ENCODE measurements at places on chromosomes 16 and 17.

- no peak for DNase-seq
Measured at GRCh38 chr16:53087101-53087500, 32.3 kb downstream of the CHD9 start.

DNA sequence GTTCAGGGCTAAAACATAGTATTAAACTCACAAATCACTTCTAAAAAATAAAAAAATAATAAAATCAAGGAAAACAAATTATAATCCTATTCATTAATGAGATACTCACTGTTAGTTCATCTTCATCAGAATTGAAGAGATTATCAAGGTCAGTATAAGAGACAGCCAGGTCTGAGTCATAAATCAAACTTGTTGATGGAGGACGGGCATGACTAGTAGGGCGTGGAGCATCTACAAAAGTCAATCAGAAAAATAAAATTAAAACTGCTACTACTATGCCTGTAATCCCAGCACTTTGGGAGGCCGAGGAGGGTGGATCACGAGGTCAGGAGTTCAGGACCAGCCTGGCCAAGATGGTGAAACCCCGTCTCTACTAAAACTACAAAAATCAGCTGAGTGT is 59.1 kb upstream of the INTS2 start:
- DNase-seq: no peak

GRCh38 chr16:13414154-13414553 is 505.8 kb upstream of the ERCC4 start:
- DNase-seq: no peak

DNA sequence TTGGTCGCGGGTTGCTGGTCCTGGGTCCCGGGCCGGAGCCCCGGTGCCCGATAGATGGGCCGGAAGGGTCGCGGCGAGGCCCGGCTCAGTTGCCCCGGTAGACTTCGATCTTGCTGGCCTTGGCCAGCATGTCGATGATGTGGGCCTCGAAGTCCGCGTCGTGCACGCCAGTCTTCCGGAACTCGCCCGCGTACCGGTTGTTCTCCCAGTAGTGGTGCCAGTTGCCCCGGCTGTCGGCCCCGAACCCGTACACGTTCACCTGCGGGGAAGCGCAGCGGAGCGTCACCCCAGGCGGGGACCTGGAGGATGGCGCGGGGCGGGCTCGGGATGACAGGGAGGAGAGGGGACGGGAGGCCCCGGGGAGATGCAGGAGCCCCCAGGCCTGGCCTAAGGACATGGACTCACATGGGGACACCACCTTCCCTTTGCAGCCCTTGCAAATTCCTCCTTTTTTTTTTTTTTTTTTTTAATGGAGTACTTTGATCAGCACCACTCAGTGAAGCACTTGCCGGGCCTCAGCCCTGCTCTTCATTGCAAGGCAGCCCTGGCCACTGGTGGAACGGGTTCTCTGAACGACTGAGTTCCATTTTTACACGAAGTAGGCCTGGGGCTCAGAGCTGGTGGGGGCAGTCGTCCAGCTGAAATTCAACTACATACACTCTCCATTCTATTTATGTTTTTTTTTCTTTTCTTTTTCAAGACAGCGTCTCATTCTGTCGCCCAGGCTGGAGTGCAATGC is 35.1 kb downstream of the DDX19A start:
- DNase-seq: no peak

- no peak for DNase-seq
Measured at GRCh38 chr16:58409316-58409973, 17.2 kb downstream of the GINS3 start.

- no peak for DNase-seq
Measured at GRCh38 chr16:59324462-59324861, 590.3 kb upstream of the GOT2 start.

- no peak for DNase-seq
Measured at GRCh38 chr16:20899071-20899470, 1.1 kb downstream of the DCUN1D3 start.

DNA sequence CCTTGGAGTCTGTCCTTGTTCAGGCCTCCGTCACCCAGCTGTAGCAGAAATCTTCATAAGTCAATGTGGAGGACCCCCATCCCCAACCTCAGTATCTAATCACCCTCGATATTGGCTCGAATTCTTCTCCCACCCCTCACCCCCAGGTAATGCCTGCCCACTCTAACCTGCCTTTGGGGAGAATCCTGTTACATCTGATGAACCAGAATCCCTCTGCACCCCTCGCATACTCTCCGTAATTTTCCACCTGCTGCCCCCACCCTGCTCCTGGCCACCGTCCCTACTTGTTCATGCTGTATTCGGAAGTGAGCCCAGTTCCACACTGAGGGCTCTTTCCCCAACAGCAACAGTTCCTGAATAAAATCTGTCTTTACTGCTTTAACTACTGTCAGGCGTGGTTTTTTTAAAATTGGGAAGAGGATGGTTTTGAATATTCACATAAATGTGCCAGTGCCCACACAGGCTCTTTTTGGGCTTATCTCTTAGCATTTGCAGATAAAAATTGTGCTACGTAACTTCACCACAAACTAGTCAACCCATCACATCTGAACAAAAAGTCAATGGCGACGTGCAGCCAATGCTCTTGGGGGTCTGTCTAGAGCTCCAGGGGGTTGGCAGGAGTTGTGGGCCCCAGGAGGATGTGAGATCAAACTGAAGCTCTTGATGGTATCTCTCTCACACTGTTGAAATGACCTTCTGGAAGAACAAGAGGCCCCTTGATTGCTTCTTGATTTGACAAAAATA is 73.7 kb downstream of the NETO2 start:
- no peak for DNase-seq

GRCh38 chr17:66549311-66549704 is 246.9 kb downstream of the PRKCA start:
- no peak for DNase-seq
